CD4-positive, alpha-beta T cell treated with Interferon alpha-2 for 1 hour (primary cell): ENCODE measurements at places on chromosomes 12 and 14.

DNA sequence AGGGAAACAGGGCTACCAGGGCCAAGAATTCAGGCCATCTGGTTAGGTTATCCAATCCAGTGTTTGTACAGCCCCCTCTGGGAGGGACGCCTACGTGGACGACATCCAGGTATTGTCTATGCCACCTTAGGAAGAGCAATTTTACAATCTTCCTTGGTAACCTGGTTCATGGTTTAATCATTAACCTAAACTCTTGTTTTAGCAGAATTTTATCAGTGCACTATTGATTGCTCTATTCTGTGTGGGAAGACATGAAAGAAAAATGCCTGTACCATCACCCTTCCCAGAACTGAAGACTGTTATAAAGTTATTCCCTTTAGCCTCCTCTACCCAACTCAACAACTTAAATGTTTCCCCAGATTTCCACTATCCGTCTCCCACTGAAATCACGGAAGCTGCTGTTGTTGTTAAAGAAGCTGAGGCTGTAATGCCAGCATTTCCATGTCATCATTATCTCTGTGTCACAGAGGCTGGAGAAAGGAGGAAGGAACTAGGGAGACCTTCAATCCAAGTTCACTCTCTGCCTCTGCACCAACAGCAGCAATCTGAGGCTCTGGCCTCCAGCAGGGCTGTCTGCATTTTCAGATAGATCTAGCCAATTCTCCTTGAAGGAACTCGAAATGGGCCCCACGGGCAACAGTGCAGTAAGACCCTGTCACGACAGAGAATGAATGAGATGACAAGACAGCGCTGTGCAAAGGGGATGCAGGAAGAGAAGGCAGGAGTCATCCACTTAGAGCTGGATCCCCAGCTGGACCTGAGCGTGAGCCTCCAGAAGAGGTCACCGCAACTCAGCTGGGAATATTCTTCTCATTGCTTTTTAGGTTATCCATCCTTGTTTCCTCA, 183.4 kb upstream of the GZMB start:
- no peak for DNase-seq

GRCh38 chr12:56781726-56782125, 18.6 kb downstream of the HSD17B6 start:
- no peak for DNase-seq

GRCh38 chr14:39055786-39056474, 47.1 kb downstream of the SEC23A start:
- DNase-seq, result no peak

DNA sequence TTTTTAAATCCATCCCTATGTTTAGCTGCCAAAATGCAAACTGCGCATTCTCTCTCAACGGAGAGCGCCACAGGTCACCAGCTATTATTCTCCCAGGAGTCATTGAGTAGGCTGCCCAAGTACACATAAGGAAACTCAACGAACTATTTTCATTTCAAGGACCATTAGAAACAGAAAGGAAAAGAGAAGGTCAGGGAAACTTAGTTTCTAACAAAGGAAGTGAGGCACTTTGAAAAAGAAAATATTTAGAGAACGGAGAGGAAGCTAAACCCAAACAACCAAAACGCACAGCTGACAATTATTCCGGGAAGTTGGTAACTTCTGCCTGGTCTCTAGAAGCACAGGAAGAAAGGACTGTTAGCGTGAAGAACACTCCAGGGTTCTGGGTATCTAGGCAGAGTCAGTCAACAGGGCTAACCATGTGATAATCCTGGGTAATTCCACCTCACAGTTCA, 23.5 kb downstream of the GPHB5 start:
- no peak for DNase-seq

DNA sequence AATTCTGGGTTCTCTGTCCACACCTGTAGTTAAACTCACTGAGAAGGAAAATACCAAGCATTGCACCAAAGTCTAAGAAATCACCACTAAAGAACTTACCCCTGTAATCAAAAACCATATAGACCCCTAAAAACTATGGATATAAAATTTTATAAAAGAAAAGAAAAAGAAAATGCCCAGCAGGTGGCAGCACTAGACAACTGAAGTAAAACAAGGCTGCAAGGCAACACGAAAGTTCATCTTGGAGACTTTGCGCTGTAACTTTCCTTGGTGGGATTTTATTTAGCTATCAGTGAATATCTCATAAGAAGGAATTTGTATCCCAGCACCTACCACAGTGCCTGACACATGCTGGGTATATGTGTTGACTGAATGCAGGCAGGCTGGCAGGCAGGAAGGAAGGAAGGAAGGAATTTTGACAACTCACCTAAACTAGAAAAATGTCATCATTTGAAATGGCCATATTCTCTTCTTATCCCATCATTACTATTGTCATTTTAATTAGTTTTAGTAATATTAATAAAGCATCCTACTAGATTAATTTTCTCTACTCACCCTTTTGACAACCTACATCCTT, 68.2 kb upstream of the ETV6 start:
- DNase-seq, result peak; percentile 60

- DNase-seq, result no peak
These were observed 28.4 kb downstream of the NOC4L start for GRCh38 chr12:132172619-132173018.

- no peak for DNase-seq
These were observed 134.9 kb upstream of the FRMD6 start for GRCh38 chr14:51516706-51517395.

GRCh38 chr12:53060721-53061276, 10.9 kb downstream of the TNS2 start:
- DNase-seq, result no peak

DNA sequence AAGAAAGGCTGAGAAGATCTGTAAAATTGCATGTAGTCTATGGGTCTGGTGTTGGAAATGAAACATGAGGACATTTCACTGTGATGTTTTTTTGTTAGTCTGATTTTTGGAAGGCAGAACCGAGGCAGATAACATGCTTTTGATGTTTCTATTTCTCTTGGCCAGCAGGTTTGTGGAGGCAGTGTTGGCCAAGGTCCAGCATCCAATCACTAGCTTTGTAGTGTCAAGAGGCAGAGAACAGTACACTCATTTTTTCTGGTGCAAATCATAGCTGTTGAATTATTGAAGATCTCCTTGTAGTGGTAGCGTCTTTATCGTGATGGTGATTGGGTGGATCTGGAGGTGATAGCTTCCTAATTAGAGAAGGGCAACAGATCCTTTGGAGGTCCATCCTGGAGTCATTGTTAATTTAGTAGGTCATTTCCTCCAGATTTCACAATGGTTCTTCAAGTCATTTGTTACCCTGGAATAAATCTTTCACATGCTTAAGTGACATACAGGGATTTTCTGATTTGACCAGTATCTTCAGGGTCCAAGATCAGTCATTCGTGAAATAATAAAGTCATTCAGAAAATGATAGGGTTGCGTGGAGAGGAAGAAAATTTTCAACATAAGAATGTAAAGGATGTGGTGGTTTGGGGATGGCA, 252.4 kb upstream of the CPNE8 start:
- DNase-seq, result no peak

- DNase-seq, result no peak
These were observed at the start of gene MSRB3 for GRCh38 chr12:65278576-65279368. MSRB3 (plus strand) TSS chr12:65278683; CDS start chr12:65308580, 29,897 bp downstream.

DNA sequence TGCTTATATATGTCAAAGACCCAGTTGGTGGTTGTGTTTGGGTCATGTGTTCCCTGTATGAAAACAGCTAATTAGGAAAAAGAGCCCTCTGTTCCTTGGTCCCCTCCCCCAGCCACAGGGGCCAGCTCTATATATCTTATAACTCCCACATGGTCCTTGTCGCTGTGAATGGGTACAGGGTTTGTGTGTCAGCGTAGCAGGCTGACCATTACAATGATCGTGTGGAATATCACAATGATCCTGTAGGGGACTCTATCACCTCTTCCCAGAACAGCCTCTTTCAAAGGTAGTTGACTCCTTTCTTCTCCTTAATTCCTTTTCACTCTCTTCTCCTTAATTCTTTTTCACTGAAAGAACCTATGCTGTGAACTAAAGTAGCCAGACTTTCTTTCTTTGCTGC, 51.6 kb upstream of the RIC8B start:
- no peak for DNase-seq

DNA sequence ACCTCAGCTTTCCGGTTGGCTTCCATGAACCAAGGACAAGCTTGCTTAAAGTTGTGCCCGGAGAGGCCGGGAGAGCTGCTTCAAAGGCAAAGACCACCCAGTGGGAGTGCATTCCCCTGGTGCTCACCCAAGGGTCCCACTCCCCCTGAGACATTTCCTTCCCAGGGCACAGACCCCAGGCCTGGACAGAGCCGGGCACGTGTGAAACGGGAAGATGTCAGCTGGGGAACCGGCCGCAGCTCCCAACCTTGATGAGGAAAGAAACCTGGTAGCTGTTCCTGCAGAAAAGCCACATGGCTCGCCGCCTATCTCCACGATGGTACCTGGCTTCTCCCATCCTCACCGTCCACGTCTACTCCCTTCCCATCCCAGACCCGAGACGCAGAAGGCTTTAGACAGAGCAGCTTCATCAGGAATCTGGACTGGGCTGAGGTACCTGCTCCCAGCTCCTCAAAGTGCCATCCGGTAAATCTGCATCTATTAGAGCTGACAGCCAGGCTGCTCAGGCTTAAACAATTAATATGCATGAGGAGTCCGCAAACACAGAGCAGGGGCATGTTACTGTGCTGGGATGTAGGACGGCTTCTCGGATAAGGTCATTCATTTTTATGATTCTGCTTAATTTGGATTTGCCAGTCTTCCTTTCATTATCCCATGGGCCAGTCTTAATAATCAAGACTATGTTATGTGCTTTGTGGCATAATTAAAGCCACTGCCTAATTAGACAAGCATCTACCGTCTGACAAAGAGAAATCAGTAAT, 53.1 kb downstream of the GALNT9 start:
- no peak for DNase-seq

DNA sequence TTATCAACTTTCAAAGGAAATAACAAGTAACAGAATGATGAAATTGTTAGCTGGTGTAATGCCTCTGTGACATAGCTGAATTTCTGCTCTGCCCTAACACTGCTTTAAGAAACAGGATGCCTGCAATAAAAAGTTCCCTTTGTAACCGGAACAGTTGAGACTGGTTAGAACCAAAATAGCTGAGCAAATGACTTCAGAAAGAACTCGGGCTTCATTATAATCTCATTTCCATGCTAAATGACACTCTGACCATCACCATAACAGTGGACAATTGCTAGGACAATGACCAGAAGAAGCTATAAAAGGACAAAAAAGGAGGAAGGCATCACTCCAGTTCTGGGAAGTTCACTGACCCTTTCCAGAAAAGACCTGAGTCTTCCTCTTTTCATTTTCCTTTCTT, 23.5 kb upstream of the PYGL start:
- no peak for DNase-seq

DNA sequence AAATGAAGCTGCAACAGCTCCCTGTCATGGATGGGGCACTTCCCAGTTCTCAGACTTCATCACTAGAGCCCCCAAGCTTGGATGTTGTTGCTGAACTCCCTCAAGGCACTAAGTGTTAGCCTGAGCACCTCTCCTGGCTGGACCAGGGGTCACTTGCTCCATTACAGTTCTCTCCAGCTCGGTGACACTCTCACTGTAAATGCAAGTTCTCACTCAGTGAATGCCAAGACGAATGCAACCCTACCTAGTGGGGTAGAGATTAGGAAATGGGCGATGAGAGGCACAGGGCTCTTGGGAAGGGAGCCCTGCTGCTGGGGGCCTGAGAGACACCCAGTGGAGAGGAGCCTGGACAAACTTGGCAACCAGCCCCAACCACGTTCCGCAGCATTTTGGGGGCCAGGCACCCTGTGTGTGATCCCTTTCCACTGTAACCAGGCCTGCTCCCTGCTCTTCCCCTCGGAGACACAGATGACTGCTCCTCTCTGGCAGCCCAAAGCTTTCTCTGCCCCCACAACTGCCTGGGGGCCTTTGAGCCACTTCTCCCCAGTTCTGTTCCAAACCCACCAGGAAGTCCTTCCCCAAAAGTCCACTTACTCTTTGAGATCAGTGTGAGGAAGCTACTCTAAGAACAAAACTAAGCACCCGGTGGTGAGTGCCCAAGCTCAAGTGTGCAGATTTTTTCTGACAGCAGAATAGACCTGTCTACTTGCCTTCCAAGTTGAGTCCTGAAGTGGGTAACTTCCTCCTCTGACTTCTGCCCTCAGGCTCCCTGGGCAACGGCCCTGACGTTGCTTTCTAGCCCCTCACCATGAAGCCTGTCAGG, 8.0 kb upstream of the SELPLG start:
- no peak for DNase-seq

DNA sequence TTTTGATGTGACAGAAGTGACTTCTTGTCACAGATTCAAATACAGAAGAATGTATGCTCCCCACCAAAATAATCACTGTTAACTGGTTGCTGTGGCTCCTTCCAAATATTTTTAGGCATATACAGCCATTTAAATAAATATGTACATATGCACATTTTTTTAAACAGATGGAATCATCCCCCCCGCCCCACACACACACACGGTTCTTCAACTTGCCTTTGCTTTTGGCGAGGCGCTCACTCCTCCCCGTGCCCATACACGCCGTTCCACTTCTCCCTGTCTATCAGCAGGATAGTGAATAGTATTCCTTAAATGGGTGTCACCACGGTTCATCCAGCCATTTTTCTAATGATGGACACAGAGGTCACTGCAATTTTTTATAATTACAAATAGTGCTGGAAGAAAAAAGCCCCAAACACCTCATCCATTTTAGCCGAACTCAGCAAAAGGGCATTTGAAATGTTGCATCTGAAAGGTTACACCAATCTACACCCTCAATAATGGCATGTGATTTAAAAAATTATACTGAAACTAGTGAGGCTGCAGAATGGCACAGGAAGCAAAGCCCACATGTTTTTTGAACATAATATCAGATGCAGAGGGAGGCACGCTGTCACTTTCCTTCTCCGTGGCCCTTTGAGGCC, 39.2 kb upstream of the MEG3 start:
- no peak for DNase-seq

- DNase-seq, result no peak
These were observed 241.2 kb upstream of the FKBP4 start for GRCh38 chr12:2553388-2554126.

DNA sequence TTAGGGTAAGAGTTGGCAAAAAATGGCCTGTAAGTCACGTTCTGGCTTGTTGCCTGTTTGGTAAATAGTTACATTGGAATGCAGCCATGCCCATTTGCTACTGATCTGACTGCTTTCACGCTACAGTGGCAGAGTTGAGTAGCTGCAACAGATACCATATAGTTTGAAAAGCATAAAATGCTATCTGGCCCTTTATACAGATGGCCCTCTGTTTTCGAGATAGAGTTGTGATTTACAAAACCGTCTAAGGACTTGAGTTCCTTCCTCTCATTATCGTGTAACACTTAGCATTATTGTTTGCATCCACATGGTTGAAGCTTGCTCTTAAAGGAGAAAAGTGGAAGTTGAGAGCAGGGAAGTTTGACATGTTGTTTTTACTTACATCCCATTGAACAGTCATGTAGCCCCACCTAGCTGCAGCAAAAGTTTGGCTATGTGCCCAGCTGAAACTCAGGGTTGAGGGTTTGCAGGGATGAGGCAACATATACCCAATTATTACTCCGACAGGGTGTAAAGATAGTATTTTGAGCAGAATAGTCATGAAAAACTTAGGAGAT, 11.3 kb upstream of the SCFD1 start:
- DNase-seq, result peak; percentile 41
